T-helper 2 cell treated with Interferon-gamma antibody and Interleukin-4, amounts not matched to agents 5 μg/mL and 100 μg/mL, for 36 hours (primary cell): ENCODE measurements at places on chromosomes 2 and 18.

DNA sequence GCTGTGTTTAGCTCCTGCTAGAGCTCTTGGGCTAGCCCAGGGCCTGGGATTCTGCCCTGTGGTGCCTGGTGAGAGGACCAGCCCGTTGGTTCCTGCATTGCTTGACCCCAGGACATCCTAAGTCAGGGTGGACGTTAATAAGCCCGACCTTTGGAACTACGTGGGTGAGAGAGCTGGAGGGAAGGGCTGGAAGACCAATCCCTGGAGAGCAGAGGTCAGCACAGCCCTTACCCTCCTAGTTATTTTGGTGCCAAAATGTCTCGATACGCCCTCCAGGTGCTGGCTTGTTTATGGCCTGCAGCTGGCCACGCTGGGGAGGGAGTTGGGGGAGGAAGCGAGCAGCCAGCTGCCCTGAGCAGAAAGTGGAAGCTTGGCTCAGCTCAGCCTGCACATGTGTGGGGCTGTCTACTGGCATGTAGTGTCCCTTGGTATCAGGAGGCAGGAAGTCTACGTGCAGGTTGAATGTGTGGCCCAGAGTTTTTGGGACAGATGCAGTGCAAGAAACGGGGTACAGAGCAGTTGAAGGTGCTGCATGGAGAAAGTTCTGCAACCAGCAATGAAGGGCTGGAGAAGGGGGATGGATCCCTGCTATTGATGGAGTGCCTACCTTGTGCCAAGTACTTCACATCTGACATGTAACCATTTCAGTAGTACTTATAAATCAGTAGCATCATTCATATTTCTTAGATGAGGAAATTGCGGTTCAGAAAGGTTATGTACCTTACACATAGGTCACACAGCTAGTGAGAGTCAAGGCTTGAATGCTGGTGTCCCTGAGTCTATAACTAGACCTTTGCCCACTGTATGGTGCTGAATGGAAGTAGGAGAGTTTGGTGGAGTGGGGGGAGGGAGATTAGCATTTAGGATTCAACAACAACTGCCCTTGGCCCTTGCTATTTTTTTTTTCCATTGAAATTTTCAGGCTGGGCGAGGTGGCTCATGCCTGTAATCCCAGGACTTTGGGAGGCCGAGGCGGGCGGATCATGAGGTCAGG is 5.0 kb upstream of the DGKD start:
- DNase-seq: no peak

- DNase-seq: no peak
Observed at GRCh38 chr2:132816234-132816633, 146.2 kb upstream of the LYPD1 start.

- DNase-seq: peak; percentile 21
Observed at GRCh38 chr2:30366199-30366691, 80.8 kb upstream of the LCLAT1 start.

DNA sequence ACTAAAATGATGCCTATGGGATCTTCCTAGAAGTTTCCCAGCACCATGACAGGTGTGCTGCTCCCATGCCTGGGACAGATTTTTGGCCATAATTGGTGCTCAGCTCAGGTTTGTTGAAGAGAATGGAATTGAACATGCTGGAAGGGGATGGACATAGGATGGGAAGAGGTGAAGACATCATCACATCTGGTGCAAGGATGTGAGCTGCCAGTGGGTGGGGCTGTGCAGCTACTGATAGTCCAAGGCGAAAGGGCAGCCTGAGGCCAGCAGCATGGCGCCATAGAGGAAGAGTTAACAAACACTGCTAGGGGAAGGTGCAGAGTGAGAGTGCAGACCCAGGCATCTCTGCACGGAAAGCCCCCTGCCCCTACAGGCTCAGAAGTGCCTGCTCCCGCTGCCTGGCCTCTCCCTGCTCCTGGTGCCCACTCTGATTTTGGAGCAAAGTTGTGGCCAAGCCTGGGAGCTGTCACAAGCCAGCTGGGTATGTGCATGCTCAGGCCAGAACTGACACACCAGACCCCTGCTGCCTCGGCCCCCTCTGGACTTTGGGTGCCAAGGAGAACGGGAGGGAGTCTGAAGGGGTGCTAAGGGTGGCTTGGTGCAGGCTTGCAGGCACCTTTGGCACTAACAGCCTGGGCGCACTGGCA is 178.6 kb downstream of the ZBTB7C start:
- no peak for DNase-seq

DNA sequence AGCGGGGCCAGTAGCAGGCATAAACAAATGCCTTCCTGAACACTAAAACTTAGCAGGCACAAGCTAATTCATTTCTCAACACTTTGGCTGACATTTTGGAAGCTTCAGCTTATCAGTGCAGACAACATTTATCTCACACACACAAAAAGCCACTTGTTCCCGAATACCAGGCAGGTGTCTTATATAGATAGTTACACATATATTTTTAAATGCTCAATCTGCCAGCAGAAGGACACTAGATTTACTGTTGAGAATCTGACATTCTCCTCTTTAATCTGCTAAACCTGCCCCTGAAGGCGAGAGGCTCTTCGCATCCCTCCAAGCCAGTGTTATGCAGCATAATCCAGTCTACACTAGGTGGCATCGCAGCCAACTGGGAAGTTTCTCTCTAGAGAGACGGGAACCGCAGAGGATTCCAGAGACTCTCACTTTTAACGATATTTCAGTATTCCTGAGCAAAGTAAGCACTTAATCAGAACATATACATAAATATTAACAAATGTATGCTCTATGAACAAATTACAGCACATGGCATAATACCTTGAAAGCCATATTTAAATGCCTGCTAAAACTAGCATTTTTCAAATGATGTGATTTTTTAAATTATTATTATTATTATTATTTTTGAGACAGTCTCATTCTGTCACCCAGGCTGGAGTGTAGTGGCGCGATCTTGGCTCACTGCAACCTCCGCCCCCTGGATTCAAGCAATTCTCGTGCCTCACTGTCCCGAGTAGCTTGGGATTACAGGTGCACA is 90.2 kb upstream of the SCG2 start:
- DNase-seq: no peak

DNA sequence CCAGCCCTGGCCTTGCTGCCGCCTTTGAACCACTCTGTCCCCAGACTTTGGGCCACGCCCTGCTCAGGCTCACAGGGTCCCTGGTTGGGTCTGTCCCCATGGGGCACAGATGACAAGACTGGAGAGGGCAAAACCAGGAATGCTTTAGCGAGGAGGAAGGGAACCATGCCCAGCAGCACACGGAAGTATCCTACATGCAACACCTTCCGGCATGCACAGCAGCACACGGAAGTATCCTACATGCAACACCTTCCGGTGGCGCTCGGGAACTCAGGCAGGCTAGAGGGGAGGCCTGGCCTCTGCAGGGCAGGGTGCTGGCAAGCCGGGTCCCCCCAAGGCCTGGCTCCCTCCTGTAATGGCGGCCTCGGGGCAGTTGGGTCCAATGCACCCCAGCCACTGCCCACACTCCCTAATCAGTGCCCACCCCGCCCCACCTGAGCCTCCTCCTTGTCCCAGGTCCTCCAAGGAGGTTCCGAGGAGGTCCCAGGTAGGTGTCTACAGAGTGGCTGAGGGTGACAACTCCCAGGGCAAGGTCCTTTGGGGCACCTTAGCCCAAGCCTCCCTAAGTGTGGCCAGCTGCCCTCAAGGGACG is 33.6 kb upstream of the SNED1 start:
- DNase-seq: no peak

- peak; percentile 35 for DNase-seq
Observed at GRCh38 chr2:20447437-20448245, 767 bp downstream of the RHOB start.

DNA sequence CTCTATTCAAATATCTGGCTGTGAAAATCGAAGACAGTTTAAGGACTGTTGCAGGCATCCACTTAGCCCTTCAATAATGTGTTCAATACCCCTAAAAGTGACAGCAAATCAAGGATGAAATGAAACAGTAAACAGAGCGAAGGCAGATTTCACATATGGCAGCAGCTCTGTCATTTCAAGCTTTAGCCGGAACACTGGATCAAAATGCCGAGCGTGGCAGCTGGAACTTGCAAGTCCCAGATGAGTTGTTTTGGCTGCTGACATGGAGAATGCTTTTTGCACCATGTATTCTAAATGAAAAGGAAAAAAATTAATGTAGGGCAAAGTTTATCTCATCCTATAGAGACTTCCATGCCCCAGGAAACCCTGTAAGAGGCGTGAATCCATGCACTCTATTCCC is 18.0 kb downstream of the LRRC30 start:
- no peak for DNase-seq

- no peak for DNase-seq
Observed at GRCh38 chr2:32379352-32379751, 22.5 kb downstream of the BIRC6 start.
